ENCODE measurements at places on chromosomes 3 and 15.

DNA sequence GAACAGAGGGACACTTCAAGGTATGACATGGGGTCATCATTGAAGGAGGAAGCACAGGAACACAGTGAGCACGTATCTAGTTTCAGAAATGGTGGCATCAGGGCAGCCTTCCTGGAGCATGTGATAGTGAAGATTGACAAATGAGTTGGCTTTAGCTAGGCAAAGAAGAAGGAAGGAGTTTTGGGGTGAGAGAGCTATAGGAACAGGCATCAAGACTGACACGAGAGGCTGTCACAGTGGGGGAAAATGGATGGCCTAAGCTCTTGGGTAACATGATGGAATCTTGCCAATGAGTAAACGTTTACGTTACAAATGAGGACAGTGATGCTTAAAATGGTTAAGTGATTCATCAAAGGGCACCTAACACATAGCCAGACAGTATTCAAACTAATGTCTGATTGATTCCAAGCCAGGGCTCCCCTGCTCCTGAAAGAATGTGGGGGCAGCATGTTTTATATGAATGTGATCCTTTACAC lies 23.1 kb upstream of the GPR171 start:
- DNase-seq, result no peak

GRCh38 chr3:78610462-78611125 lies 1157.2 kb downstream of the ROBO1 start:
- DNase-seq, result no peak

GRCh38 chr3:128001576-128001975 lies 50.7 kb upstream of the SEC61A1 start:
- no peak for DNase-seq

GRCh38 chr15:40336744-40337122 lies 4.0 kb downstream of the CCDC9B start:
- no peak for DNase-seq
